ENCODE measurements at places on chromosomes 2 and 18. TPM values are rescaled to one million over a fixed set of nuclear protein-coding genes. Genes with fewer than 3 reads are reported as not detected.

Gene LHCGR
- total RNA-seq = not detected

Gene CHRNG
- 3.3 TPM for total RNA-seq

Gene GREB1L
- total RNA-seq = under 0.01 TPM

Gene ACTR2
- 132 TPM for total RNA-seq

Gene DOK1
- total RNA-seq = 11.8 TPM

Gene MRO
- total RNA-seq = not detected

Gene B3GNT7
- 0.80 TPM for total RNA-seq

Gene BUB1
- total RNA-seq = 31.0 TPM

Gene ARHGAP28
- 5.3 TPM for total RNA-seq

Gene VSNL1
- total RNA-seq = not detected

Gene APOB
- not detected for total RNA-seq

Gene ERFE
- total RNA-seq = 2.4 TPM

Gene MYO5B
- total RNA-seq = 2.3 TPM

Gene CFAP221
- not detected for total RNA-seq

Measured in epithelial cell of alveolus of lung (primary cell).